ENCODE measurements at places on chromosomes 3 and 15. TPM values are rescaled to one million over a fixed set of nuclear protein-coding genes. Genes with fewer than 3 reads are reported as not detected.

- no peaks in the 10 kb centered on the region for H3K36me3 ChIP-seq
- no peak for DNase-seq
- H3K4me3 ChIP-seq = no peak overlapping the region
- no peaks in the 10 kb centered on the region for H3K27me3 ChIP-seq
Measured at GRCh38 chr3:7734456-7734855, 767.2 kb upstream of the LMCD1 start.

- H3K4me3 ChIP-seq = no peak overlapping the region
- no peak overlapping the region for H3K27ac ChIP-seq
- no peaks in the 10 kb centered on the region for H3K36me3 ChIP-seq
- DNase-seq = no peak
Measured at GRCh38 chr3:151962912-151963311, 89.5 kb downstream of the SUCNR1 start.

GRCh38 chr3:192993411-192993810 lies 75.8 kb upstream of the MB21D2 start:
- no peak overlapping the region for H3K27ac ChIP-seq
- no peak for DNase-seq
- H3K4me1 ChIP-seq = no peaks in the 10 kb centered on the region
- H3K4me3 ChIP-seq = no peak overlapping the region

SEC22A gene
- 37.1 TPM for total RNA-seq

GRCh38 chr15:62647843-62648505 lies 394.6 kb upstream of the TPM1 start:
- peaks cover 5% of the 10 kb centered on the region for H3K36me3 ChIP-seq
- H3K4me1 ChIP-seq = no peaks in the 10 kb centered on the region
- H3K27ac ChIP-seq = no peak overlapping the region
- no peak overlapping the region for H3K4me3 ChIP-seq
- no peak for DNase-seq
- no peaks in the 10 kb centered on the region for H3K27me3 ChIP-seq

DNA sequence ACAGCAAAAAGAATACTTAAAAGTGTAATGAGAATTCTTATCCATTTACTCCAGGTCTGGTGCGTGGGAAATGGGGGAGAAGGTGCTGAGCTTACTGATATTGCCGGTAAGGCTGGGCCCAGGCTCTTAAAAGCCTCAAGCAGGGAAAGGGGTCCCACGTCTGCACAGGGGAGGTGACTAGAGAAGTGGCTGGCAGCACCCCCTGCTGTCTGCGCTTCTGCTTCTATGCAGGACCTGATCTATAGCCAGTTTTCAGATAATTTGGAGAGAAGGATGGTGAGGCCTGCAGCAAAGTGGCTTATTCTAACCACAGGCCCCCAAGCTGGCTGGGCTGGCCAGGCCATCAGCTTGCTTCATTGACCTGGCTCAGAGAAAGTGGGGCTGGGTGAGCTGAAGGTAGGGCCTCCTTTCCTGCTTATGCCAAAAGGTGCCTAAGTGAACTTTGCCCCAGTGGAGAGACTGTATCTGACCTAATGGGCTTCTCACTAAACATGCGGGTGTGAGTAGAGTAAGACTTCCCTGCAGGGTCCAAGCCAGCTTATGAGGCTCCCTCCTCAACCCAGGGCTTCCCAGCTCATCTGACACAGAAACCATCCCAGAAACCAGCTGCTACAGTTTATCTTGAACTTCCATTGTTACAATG lies 30.9 kb upstream of the ATP1B3 start:
- H3K27ac ChIP-seq = no peak overlapping the region
- no peaks in the 10 kb centered on the region for H3K36me3 ChIP-seq
- H3K27me3 ChIP-seq = no peaks in the 10 kb centered on the region
- no peak overlapping the region for H3K4me3 ChIP-seq
- no peak for DNase-seq
- no peaks in the 10 kb centered on the region for H3K4me1 ChIP-seq

CAPN3 gene
- total RNA-seq = 18.8 TPM

GUCA1C gene
- total RNA-seq = not detected

AP2M1 gene
- 239 TPM for total RNA-seq

KIF15 gene
- total RNA-seq = 1.1 TPM
